Activated CD8-positive, alpha-beta T cell treated with anti-CD3 and anti-CD28 coated beads for 36 hours (primary cell): ENCODE measurements at places on chromosomes 12 and 14. TPM values are rescaled to one million over a fixed set of nuclear protein-coding genes. Genes with fewer than 3 reads are reported as not detected.

The AICDA gene
- not detected for total RNA-seq

The RNASE3 gene
- total RNA-seq = not detected

The PLEKHG7 gene
- not detected for total RNA-seq

The DEGS2 gene
- total RNA-seq = 2.6 TPM

The GRIN2B gene
- not detected for total RNA-seq

The NT5DC3 gene
- total RNA-seq = 9.4 TPM

The POTEG gene
- total RNA-seq = not detected

The OGFOD2 gene
- 31.5 TPM for total RNA-seq

The OR6C68 gene
- not detected for total RNA-seq

The CMA1 gene
- not detected for total RNA-seq

The PTPN6 gene
- total RNA-seq = 489 TPM

The KRAS gene
- total RNA-seq = 19.0 TPM

GRCh38 chr12:65126482-65126881, 5.4 kb upstream of the WIF1 start:
- DNase-seq = no peak
- peaks cover 3% of the 10 kb centered on the region for H3K4me1 ChIP-seq
- no peaks in the 10 kb centered on the region for H3K36me3 ChIP-seq
- H3K27me3 ChIP-seq = peaks cover 24% of the 10 kb centered on the region

GRCh38 chr14:23285530-23286019, 357 bp downstream of the HOMEZ start:
- H3K36me3 ChIP-seq = peaks cover 11% of the 10 kb centered on the region
- no peak for DNase-seq
- peak overlapping the region; percentile 95 for H3K4me3 ChIP-seq
- no peaks in the 10 kb centered on the region for H3K27me3 ChIP-seq

- no peaks in the 10 kb centered on the region for H3K4me1 ChIP-seq
- no peak overlapping the region for H3K4me3 ChIP-seq
- DNase-seq = no peak
Measured at GRCh38 chr14:42222924-42223471, 616.3 kb downstream of the LRFN5 start.

DNA sequence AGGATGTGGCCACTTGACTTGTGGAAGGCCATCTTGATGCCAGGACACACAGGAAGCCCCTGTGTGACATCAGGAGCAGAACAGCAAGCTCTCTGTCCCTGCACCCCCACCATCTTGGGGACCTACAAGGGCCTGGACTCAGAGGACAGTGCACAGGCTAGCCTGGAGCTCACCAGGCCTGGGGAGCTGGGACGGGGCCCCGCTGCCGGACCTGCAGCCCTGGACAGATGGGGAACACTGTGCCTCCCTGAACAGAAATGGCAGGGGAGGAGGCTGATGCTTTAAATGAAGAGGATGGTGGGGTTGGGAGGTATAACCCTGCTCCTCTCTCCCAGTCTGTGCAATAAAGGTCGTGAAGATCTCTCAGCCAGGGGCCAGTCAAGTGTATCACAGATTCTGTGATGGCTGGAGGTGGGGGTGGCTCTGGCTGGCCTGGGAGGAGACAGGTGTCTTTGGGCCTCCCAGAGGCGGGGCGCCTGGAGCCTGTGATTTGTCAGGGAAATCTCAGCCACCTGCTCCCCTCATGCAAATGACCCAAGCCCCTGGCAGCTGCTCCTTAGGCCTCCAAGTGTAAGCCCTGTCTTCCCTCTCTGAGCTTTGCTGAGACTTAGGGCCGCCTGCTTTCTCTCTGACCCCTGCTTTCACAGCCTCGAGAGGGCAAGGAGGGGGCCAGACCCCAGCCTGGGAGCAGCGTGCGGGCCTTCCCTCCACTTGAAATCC, 1.1 kb upstream of the GNB3 start:
- no peak overlapping the region for H3K4me3 ChIP-seq
- peaks cover 5% of the 10 kb centered on the region for H3K4me1 ChIP-seq
- no peaks in the 10 kb centered on the region for H3K27me3 ChIP-seq
- H3K36me3 ChIP-seq = no peaks in the 10 kb centered on the region
- no peak for DNase-seq
- no peak overlapping the region for H3K27ac ChIP-seq

- DNase-seq = peak; percentile 7
- no peaks in the 10 kb centered on the region for H3K36me3 ChIP-seq
- peaks cover 5% of the 10 kb centered on the region for H3K27me3 ChIP-seq
- no peak overlapping the region for H3K4me3 ChIP-seq
Measured at GRCh38 chr14:49193332-49194065, 392.7 kb downstream of the RPS29 start.

- H3K4me3 ChIP-seq = no peak overlapping the region
- H3K4me1 ChIP-seq = no peaks in the 10 kb centered on the region
- DNase-seq = no peak
- peaks cover 4% of the 10 kb centered on the region for H3K27me3 ChIP-seq
- H3K27ac ChIP-seq = no peak overlapping the region
- H3K36me3 ChIP-seq = no peaks in the 10 kb centered on the region
Measured at GRCh38 chr14:58808828-58809227, 171.1 kb downstream of the DACT1 start.

DNA sequence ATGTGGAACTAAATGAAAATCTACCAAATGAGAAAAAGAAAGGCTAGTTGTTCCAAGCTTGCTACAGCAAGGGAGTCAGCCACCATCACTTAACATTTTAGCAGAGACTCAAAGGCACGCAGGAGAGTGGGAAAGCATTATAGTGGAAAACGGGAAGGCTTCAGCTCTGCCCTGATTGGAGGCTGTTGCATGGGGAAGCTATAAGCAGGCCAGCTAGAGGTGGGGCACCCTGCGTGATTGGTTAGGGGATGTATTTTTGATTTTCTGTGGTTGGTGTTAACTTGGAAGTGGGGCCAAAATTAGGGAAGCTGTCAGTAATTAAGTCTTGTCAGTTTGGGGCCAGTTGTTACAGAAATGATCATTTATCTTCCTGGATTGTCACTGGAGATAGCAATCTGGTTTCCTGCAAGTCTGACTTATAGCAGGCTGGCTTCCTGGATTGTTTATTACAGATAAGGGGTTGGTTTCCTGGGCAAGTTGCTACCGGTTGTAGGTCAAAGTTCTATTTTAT, 93.9 kb downstream of the FAR2 start:
- H3K4me1 ChIP-seq = peaks cover 18% of the 10 kb centered on the region

DNA sequence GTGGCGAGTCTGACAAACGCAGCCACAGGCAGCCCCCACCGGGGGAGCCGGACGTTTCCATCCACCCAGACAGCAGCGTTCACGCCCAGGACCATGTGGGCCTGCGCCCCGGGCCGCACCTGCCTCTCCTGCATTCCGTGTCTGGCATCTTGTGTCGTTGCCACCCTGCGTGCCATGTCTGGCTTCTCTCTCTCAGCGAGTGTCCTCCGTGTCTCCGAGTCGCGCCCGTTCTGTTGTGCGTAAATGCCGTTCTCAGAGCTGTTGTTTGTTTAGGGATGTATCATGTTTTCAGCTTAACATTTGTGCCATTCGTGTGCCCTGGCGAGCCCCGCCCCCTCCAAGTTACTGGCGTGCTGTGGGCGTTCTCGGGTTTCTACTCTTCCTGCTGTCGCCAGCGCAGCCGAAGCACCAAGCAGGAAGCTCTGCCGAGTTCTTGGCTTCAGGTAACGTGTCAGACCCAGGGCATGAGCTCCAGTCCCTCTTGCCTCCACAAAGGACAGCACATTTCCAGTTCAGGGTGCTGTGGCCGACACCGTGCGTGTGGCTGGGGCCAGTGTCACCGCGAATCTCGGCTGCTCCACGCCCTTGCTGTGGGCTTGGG, 34.6 kb downstream of the NOC4L start:
- H3K27me3 ChIP-seq = peaks cover 4% of the 10 kb centered on the region
- H3K4me3 ChIP-seq = no peak overlapping the region
- H3K27ac ChIP-seq = peak overlapping the region; percentile 36
- H3K36me3 ChIP-seq = no peaks in the 10 kb centered on the region

DNA sequence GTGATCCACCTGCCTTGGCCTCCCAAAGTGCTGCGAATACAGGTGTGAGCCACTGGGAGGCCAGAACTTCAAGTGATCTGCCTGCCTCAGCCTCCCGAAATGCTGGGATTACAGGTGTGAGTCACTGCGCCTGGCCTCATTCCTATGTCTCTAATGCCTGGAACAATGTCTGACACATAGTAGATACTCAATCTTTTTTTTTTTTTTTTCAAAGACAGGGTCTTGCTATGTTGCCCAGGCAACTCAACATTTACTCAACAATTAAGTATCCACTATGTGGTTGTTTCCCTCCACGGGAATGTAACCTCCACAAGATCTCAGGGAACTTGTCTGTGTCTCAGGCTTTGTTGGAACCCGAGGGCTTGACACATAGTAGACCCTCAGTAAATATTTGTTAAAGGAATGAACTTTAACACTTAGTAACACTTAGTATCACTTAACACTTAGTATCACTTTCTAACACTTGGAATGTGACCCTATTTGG, 3.0 kb upstream of the TMEM120B start:
- H3K27ac ChIP-seq = no peak overlapping the region
- H3K27me3 ChIP-seq = no peaks in the 10 kb centered on the region
- DNase-seq = no peak
- peaks cover 10% of the 10 kb centered on the region for H3K4me1 ChIP-seq

GRCh38 chr14:65360144-65360784, 52.3 kb upstream of the FUT8 start:
- peaks cover 38% of the 10 kb centered on the region for H3K36me3 ChIP-seq
- H3K27me3 ChIP-seq = no peaks in the 10 kb centered on the region
- DNase-seq = peak; percentile 19
- no peak overlapping the region for H3K27ac ChIP-seq
- peaks cover 34% of the 10 kb centered on the region for H3K4me1 ChIP-seq
- H3K4me3 ChIP-seq = no peak overlapping the region

DNA sequence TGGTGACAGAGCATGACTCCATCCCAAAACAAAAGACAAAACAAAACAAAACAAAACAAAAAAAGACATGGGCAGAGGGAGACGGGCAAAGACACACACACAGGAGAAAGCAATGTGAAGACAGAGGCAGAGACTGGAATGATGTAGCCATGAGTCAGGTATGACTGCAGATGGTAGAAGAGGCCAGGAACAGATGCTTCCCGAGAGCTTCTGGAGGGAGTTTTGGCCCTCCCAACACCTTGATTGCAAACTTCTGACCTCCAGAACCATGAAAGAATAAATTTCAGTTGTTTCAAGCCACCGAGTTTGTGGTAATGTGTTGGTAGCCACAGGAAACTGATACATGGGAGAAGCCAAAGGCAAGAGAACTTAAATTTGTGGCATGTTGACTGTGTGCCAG, 27.1 kb downstream of the VWF start:
- no peaks in the 10 kb centered on the region for H3K36me3 ChIP-seq
- no peaks in the 10 kb centered on the region for H3K4me1 ChIP-seq
- DNase-seq = no peak
- H3K27me3 ChIP-seq = no peaks in the 10 kb centered on the region
- no peak overlapping the region for H3K27ac ChIP-seq
- H3K4me3 ChIP-seq = no peak overlapping the region

GRCh38 chr12:95460896-95461295, 13.1 kb upstream of the METAP2 start:
- no peak for DNase-seq
- H3K36me3 ChIP-seq = peaks cover 4% of the 10 kb centered on the region
- peaks cover 1% of the 10 kb centered on the region for H3K27me3 ChIP-seq
- H3K27ac ChIP-seq = no peak overlapping the region
